ENCODE measurements at places on chromosomes 7 and 10.

- DNase-seq: no peak
Observed at GRCh38 chr7:45203936-45204445, 46.4 kb downstream of the RAMP3 start.

GRCh38 chr7:44894888-44895580 lies 9.7 kb upstream of the PURB start:
- no peak for DNase-seq

GRCh38 chr7:130387628-130388403 lies 7.5 kb downstream of the CPA1 start:
- DNase-seq: no peak

- no peak for DNase-seq
Observed at GRCh38 chr7:26460351-26461085, 168.9 kb downstream of the SNX10 start.

DNA sequence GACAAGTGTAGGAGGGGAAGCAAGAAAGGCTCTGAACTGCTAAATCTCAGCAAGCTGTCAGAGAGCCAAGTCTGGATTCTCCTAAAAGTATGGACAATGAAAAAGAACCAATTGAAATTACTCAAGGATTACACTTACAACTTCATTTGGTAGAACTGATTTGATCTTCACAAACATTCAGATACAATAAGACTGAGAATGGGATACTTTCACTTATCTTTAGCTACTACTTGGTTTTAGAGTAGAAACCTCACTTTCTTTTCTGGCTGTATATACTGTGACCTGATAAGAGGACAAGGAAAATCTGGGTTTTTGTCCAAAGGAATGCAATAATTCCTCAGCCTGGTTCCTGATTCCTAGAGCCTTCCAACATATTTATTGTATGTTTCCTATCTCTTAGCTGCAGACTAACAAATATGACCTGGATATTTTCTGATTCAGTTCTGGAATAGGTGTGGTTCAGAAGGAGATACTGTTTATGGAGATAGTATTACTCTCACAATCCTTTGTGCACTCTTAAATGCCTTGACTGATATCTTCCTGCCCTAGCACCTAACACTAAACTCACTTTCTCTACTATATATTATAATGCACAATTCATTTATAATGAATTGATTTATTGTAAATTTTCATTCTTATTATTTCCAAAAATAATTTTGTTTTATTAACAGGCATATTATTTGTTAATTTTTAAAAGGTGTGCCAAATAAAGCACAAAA lies 7.3 kb downstream of the SEMA3A start:
- DNase-seq: no peak

- no peak for DNase-seq
Observed at GRCh38 chr7:112448381-112448780, 1.9 kb upstream of the IFRD1 start.

DNA sequence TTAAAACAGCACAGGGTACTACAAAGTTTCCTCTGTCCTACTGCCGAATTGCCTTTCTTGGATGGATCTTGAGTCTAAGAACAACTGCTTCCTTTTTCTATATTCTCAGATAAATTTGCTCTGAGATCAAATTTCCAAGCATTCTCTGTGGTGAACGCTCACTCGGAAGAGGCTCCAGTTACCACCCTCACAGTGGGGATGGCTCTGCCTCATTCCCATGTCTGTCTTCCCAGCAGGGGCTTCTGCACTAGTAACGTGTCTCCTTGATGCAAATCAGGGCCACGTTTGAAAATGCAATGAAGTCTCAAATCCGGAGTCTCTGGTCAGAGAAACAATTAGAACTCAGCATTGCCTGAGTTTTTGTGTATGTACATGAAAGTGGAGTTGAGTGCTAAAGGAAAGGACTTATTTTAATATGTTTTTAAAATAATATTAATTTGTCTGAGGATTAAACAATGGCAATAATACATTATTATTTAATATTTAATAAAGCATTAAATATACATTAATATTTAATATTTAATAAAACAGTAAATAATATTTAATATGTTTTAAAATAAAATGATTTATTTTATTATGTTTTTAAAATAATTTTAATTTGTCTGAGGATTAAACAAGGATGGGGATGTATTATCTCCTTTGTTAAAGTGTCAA lies 61.8 kb downstream of the INHBA start:
- DNase-seq: no peak

DNA sequence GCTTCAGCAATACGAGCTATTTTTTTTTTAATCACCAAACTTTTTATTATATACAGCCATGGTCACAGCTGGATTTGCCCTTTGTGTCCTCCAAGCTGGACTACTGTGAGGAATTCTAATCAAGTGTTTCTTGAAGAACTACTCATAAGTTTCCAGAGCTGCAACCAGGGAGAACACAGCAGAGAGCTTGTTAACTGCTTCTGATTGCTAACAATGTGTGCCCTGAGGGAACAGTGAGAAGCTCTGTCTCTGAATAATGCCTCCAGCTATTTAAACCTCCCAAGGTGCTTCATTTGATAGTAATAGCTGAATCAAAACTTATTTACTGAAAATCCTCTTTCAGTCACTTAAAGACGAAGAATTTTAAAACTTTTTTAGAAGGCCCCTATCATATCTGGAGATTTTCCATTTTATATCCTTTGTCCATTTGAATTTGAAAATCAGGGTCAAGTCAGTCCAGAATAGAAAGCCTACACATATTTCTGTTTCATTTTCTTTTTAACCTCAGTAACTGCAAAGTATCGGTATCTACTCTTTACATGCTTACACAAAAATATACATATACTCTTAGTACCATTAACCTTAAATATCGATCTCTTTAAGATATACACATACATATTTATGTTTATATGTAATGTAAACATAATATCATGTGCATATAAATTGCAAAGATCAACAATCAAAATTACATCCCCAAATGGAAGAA lies 1024.2 kb downstream of the GRM8 start:
- DNase-seq: no peak

GRCh38 chr10:1858547-1858946 lies 121.2 kb upstream of the ADARB2 start:
- DNase-seq: no peak

DNA sequence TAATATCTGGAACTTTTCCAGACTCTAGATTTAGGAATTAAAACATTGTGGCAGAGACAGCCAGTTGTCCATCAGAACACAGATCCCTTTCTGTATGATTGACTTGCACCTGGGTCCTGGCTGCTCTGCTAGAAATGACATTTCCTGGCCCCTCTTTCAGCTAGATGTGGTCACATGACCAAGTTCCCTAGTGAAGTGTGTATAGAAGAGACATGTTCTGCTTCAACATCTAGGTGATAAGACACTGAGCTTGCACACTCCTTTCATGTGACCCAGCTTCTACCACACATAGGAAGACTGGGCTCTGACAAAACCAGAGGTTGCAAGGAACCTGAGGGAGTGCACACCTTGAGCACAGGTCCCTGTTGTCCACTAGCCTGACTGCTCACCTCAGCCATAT lies 22.8 kb upstream of the DYNC1I1 start:
- no peak for DNase-seq

- no peak for DNase-seq
Observed at GRCh38 chr7:20980232-20980631, 193.5 kb upstream of the SP8 start.

- no peak for DNase-seq
Observed at GRCh38 chr7:101517304-101517703, 111.8 kb downstream of the MYL10 start.

GRCh38 chr10:69668721-69669120 lies 38.7 kb downstream of the FAM241B start:
- DNase-seq: no peak

DNA sequence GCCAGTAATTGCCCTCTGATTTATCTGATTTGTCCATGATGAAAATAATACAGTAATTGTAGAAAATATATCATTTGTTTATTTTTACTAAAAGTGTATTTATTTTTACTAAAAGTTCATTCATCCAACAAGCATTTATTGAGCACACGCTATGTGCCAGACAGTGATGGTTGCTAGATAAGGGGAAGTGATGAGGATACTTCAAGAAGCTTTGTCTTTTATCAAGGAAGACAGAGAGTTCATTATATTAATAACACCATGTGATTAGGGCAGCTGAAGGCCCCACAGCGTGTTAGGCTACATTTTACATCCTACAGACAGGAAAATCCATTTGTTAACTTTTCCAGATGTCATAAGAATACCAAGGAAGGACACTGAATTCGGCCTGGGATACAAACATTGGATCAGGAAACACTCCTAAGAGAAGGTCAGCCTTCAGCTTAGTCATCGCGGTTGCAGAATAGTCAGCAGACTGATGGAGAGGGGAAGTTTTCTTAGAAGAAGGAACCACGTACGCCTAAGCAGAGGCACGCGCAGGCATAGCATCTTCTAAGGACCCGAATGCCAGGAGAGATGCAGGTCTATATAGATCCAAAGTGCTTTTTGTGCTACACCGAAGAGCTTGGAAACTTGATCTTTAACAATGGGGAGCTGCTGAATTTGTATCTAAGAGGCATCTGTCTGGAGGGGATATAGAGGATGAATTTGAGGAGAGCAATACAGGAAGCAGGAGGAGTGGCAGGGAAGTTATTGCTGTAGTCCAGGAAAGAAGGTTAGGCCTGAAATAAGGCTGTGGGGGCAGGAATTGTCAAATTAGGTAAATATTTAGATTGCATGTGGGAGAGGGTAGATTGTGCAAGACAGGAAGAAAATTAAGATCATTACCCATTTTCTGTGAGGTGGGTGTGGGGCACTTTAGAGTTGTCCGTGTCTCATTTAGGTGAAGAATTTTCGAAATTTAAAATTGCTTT lies 85.7 kb downstream of the LRGUK start:
- no peak for DNase-seq

DNA sequence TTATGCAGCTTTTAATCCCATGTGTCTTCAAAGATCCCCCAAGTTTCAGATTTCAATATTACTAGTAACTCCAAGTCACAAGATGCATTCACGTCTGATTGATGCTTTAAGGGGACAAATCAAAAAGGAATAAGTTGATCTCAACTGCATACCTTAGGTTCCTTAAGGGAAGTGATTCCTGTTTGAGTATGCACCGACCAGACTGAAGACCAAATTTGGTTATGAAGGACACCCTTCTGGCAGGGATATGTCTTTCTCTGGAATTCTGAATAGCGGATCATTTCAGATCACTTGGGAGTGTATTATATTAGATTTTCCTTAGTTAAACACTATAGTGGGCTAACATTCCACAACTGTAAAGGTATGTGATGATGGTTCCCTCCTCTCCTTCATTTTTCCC lies 4.3 kb downstream of the KIF5B start:
- no peak for DNase-seq

- no peak for DNase-seq
Observed at GRCh38 chr10:7340179-7340874, 70.5 kb downstream of the SFMBT2 start.

GRCh38 chr7:27478084-27478483 lies 184.6 kb downstream of the HIBADH start:
- DNase-seq: no peak

DNA sequence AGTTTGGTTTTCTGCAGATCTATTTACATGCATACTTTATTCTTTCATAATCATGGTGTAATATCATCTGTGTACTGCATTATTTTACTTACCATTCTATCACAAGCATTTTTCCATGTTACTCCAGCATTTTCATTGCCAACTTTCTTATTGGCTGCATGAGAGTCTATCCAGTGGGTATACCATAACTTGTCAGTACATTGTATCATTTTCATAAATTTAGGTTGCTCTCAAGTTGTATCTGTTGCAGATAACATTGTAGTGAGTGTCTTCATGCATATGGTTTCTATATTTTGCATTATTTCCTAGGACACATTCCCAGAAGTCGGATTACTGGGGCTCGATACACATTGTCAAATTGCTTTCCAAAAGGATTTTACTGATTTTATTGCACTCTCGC lies 87.2 kb upstream of the INSYN2A start:
- no peak for DNase-seq

GRCh38 chr7:127682140-127682539 lies 30.1 kb downstream of the SND1 start:
- DNase-seq: no peak

GRCh38 chr7:91383053-91383904 lies 119.0 kb downstream of the FZD1 start:
- no peak for DNase-seq

DNA sequence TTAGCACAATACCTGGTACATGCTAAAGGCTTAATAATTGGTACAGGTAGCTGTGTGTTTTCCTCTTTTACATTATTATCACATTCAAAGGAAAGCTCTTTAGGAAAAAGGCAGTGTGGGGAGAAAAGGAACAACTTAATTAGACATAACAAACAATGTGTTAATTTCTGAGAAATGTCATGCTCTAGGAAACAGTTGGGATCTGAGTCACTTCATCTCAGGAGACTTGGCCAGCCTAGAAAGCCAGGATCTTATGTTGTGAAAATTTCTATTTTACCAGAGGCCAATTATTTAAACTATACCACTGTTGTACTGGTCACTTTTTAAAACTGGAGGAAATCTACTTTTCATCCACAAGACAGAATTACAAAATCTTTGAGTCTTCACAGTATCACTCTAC lies 39.6 kb downstream of the ARMH3 start:
- no peak for DNase-seq

DNA sequence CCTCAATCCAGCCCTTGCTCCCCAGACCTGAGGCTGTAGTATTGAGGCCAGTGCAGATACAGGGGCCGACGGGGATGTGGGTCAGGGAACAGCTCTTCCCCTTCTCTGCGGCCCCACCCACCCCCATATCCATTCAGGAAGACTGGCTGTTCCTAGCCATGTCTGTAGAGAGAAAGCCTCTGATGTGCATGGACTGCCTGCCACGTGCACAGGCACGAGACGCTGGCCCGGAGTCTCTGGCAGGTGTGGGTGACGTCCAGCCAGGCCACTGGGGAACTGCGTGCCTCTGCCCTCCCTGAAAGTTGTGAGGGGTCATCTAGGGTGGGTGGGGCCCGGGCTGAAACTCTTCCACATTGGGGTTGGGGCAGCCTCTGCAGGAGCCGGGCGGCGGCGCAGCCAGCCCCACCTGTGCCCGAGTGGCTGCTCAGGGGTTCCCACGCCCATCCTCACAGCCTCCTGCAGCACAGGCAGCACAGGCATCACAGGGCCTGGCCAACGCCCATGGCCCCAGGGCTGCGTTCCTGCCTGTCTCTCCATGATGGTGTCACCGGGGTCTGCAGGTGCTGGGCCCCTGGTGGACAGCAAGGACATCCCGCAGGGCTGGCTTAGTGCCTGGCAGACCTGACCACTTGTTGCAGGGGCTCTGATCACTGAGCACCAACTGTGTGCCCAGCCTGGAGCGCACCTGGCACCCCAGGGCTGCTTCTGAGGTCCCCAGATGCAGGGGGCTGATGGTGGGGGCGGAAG lies 27.5 kb downstream of the MICALL2 start:
- DNase-seq: no peak
